ENCODE measurements at places on chromosomes 12 and 14.

DNA sequence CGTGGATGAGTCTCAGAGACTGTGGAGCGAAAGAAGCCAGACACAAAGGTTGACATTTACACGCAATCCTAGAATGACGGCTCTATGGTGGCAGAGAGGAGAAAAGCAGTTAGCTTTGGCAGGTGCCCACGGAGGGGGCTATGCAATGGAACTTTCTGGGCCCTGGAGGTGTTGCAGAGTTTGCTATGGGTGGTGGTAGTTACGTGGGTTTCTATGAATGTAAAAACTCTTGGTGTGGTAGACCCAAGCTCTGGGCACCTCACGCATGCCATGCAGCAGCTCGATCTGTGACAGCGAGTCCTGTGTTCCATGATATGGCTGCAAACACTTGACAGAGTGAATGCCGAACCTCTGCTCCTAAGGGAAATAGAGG, 5.0 kb upstream of the INF2 start:
- DNase-seq, result no peak

DNA sequence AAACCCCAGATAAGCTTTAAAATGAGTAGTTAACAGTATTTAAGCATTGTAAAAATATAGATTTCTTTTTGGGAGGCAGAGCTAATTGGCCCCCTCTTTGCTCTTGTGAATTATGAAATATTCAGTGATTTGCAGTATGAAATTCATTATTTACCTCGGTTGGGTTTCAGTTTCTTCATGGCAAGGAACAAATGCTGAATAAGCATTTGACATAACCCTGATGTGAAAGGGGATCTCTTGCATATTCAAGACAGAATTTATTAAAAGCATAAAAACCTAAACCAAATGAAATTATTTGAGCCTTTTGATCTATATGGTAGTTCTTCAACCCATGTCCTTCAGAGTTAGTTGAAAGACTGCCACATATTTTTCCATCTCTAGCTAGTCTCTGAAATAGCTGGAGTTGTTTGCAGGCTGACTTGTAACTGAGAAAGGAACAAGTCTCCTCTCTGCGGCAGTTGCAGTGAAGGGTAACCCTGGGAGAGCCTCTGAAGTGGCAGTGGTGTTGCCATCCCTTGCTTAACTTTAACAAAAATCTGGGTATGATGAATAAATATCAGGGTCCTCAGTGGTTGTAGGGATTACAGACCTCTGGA, 690 bp downstream of the AKAP6 start:
- no peak for DNase-seq

DNA sequence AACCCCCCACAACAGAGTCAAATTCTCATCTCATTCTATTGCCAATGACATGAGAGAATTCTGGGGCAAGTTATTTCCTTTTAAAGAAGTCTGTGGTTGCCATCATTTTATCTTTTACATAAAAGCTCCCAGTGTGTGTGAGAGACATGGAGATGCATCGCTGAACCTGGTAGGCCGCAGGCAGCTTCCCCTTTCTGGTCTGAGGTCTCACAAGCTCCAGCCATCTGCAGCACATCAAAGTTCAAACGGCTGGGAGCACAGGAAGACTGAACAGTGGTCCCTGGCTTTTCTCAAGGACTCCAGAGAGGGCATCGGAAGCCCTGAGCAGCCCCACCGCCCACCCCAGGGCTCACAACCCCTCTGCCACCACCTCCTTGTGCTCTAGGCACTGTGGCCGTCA, 141.7 kb downstream of the RIMBP2 start:
- DNase-seq, result no peak

DNA sequence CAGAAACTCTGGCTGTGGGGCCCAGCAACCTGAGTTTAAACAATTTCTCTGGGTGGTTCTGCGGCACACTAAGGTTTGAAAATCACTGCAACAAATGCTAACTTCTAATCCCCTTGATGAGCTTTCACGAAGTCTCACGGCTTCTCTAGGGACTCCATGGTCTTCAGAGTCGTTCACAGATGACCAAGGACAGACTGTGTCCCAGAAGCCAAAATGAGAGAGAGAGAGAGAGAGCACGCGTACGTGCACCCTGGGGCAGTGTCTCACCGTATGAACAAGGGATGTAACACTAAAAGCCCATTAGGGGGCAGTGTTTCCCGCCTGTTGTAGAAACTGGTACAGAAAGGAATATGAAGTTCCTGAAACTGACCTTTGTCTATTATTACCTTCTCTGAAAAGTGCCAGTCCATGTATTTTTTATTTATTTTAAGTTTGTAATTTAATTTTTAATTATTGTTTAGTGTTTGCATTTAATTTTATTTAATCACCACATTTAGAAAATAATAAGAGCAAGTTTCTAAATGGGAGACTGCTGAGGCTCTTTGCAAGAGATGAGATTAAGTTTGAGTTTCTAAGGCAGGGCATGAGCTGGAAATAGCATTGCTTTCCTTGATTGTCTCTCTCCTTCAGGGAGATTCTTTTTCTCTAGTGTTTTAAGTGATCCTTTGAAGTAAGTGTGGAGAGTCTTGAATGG, 3.4 kb downstream of the APOLD1 start:
- no peak for DNase-seq

DNA sequence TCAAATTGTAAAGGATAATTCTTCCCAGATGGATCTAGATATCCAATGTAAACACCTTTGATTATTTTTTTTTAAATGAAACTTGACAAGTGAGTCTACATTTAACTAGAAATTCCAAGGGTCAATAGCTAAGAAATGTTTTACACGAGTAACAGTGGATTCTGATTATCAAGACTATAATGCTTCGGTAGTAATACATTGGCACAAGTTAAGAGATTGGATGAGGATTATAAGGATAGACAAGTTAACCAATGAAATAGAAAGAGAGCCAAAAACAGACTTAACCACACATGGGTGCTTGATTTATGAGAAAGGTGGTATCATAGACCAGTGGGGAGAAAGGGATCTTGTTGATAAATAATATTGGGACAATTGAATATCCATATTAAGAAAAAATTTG, 40.3 kb upstream of the PCED1B start:
- DNase-seq, result no peak

GRCh38 chr12:131021154-131021541, 67.4 kb downstream of the ADGRD1 start:
- no peak for DNase-seq

DNA sequence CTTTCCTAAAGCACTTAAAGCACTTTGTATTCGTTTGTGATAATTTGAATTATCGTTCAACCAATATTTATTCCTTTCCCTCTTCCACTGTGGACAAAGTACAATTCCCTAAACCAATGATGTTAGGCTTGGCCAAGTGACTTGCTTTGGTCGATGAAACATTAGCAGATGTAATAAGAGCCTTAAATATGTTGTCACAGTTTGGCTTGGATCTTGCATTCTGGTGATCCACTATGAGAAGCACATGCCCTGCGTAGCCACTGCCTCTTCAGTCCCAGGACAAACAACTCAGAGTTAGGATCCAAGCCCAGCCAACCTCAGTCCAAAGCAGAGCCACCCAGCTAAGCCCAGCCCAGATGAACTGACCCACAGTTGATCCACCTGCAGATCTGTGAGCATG, 8.4 kb upstream of the C12orf75 start:
- no peak for DNase-seq

DNA sequence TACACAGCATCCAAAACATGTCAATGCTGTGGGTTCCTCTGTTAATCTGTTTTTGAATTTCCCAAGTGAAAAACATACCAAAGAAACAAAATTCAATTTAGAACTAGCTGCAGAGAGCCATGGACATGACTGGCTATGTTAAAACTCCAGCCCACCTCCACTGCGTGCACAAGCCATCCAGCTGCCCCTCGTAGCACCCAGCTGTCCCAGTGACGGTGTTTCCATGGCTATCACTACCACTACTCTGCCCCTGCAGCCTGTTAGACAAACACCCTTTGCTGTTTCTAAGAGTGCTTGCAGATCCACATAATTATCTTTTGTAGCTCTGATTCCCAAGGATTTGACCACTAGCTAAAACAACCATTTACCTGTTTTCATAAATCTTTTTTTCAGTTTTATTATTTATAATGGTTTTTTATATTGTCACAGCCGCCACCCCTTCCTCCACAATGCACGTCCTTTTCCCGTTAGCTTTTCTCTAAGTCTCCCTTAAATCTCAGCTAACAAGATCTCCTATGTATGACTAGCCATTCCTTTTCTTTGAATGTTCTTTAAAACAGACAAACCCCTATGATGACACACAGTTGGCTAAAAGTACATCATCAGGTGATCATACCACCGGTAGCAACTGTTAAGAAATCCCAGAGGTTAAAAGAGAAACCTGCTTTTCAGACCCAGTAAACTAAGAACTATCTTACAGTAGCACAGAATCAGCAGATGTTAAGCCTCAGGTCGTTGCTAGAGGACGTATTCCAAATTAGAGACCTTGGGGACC, 37.8 kb upstream of the NAA30 start:
- DNase-seq, result no peak
